Stimulated activated CD4-positive, alpha-beta T cell treated with anti-CD3 and anti-CD28 coated beads, TNF-alpha, amount 100 ng/mL, for 1 hour (primary cell): ENCODE measurements at places on chromosomes 12 and 14.

DNA sequence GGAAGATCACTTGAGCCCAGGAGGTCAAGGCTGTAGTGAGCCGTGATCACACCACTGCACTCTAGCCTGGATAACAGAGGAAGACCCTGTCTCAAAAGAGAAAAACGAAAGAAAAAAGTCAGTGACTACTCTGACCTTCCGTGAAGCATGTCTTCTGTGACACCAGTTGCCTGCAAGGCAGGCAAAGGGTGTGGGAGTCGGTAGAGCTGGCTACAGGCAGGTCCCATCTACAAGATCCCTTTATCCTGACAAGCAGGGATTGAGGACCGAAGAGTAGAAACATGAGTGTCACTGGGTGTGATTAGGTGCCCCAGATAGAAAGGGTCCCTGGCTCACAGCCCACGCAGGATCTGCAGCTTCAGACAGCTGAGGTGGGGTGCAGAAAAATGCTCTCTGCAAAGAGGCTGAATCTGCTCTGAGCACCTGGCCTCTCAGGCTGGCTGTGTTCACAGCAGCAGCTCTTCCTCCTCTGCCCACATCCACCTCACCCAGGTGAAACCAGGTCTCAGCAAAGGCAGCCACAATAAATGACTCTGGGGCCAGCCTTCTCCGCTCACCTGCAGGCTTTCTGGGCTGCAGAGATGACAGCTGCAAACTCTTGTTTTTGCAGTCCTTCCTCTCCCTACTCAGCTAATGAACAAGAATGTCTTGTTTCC, 28.6 kb upstream of the HSP90B1 start:
- DNase-seq: peak; percentile 3

GRCh38 chr12:114411071-114411837, 5.3 kb upstream of the TBX5 start:
- no peak for DNase-seq

GRCh38 chr12:26831951-26832821, 808 bp downstream of the ITPR2 start:
- DNase-seq: peak; percentile 41

DNA sequence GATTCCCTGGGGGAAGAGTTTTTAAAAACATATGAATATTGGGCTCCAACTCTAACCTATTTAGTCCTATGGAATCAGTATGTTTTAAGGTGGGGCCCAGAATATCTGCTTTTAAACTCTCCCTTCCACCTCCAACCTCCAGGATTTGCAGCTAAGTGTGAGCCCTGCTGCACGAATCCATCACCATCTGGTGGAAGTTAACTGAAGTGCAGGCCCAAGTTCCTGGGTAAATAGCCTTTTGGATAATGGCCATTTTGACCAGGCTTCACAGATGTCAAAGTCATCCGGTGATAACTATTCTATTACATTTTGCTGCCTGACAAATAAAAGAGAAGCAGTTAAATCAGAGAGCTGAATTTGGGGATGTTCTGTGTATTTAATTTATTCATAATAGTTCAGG, 58.1 kb upstream of the RMST start:
- no peak for DNase-seq

- DNase-seq: peak; percentile 38
Measured at GRCh38 chr14:106831322-106831720, 1304.9 kb downstream of the TMEM121 start.

DNA sequence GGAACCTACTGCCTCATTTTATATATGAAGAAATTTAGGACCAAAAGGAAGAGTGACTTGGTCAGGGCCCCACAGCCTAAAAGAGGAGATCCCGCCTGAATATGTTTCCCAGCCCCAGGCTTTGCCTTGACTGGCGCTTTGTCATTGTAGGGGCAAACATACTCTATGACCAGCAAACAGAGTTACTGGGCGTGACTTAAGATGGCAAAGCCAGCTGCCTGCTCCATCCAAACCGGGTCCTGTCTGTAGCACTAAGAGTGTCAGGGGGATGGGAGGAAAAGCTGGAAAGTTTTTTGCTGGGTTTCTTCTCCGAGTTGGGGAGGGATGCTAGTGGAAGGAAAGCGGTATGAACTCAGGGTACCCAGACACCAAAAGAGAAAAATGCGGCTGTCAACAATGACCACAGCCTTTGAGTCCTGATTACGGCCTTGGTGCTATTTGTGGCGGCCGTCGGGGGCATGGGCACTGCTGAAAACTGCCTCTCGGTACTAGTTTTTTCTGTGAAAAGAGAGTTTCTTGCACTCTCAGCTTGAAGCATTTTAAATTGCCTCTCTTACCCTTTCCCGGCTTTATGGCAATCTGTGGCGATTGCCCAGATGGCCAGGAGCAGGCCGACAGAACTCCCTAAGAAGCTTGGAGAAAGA, 82.7 kb downstream of the PRIMA1 start:
- DNase-seq: no peak

DNA sequence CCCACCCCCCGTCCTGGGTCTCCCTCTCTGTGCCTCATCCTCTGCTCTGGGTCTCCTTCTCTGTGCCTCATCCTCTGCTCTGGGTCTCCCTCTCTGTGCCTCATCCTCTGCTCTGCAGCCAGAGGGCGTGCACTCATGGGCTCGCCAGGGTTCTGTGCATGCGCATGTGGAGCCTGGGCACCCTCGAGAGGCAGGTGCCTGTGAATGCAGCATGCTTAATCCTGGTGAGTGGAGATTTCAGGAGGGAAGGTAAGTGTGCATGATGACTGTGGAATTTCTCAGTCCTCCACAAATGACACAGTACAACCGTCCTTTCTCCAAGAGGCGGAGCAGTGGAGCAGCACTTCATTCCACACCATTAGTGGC, 65.2 kb downstream of the EP400 start:
- no peak for DNase-seq
